ENCODE measurements at places on chromosomes 6 and 20.

- no peak for DNase-seq
Observed at GRCh38 chr6:54747955-54748354, 98.6 kb upstream of the FAM83B start.

DNA sequence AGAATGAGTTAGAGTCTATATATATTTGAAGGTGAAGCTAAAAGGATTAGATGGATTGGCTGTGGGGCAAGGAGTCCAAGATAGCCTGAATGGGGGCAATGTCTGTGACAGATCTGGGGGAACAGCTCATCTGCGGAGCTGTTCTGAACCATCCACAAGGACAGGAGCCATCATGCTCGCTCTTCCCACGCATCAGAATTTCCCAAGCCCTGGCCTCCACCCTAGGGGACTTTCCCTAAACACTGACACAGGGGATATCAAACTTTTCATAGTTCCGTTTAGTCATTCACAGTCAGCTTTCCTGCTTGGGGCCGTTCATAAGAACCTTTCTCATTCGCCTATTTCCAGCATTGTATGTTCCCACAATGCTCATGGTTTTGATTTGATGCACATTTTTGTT lies 37.6 kb upstream of the CCN6 start:
- no peak for DNase-seq

- DNase-seq: no peak
Observed at GRCh38 chr6:105005451-105005850, 48.5 kb downstream of the LIN28B start.

GRCh38 chr6:37275350-37275749 lies 17.4 kb upstream of the TMEM217 start:
- no peak for DNase-seq

DNA sequence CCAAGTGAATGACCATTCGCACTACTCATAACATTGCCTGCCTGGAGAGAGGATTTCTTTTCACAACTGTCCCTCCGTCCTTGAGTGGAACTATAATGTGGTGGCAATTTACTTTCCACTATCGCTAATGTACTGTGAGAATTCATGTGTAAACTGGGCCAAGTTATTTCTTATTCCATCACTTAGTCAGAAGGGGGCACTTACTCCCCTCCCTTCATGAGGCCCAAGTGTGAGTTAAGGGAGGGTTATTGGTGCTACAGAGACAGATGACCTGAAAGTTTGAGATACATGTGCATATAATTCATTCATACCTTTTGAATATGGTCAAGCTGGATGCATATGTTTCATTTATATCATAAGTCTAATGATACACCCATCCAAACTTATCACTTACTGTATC lies 65.2 kb upstream of the LOC128125822 start:
- no peak for DNase-seq

Measured in activated T-cell treated with anti-CD3 and anti-CD28 coated beads, Interleukin-2, amount 50 U/mL, for 1 hour (primary cell).